ENCODE measurements at places on chromosomes 7 and 10.

GRCh38 chr10:53664282-53665019, 891.9 kb upstream of the MBL2 start:
- no peak for DNase-seq

GRCh38 chr10:74177140-74177677, 26.2 kb downstream of the ADK start:
- DNase-seq, result no peak

DNA sequence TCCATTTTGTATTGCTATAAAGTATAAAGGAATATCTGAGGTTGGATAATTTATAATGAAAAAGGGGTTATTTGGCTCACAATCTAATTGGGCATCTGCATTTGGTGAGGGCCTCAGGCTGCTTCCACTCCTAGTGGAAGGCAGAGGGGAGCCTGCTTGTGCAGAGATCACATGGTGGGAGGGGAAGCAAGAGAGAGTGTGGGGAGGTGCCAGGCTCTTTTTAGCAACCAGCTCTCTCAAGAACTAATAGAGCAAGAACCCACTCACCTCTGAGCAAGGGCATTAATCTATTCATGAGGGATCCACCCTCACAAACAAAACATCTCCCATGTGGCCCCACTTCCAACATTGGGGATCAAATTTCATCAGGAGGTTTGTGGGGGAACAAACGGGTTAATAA, 64.6 kb downstream of the OGDH start:
- DNase-seq, result no peak

DNA sequence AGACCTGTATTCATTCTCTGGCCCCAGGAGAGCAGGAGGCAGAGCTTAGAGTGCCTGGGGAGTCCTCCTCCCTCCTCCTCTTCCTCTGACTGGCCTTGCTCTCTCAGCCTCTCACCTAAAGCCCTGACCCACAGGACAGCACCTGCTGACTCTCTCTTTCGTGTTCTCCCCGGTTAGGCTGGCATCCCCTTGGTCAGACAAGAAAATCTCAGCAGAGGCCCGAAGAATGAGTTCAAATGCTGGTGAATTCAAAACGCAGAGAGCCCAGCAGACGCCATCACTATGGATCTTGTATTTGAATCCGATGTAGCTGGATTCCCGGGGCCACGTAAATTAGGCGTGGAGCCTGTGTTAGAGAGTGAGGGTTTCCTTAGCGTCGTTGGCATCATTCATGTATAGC, 255.3 kb downstream of the KLF6 start:
- no peak for DNase-seq

GRCh38 chr7:155340071-155340531, 42.4 kb downstream of the INSIG1 start:
- DNase-seq, result no peak

GRCh38 chr7:28102797-28103196, 77.8 kb downstream of the JAZF1 start:
- DNase-seq, result no peak

DNA sequence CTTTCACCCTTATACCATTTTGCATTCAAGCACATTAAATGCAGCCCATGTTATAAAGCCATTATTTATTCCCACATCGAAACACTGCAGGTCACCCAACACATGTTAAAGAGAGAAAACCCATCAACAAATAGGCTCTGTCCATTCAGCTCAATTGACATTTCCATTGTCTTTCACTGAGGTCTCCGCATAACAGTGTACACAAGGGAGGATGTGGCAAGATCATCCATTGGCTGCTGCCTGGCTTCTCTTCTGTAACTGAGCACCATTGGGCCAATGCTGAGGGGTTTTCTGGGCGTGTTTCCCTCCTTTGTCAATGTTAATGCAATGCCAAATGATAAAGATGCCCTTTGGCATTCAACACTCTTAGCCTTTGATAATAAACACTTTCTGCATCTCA, 278.1 kb upstream of the SP4 start:
- no peak for DNase-seq

- no peak for DNase-seq
These were observed 311.9 kb upstream of the POT1 start for GRCh38 chr7:125241548-125241947.

DNA sequence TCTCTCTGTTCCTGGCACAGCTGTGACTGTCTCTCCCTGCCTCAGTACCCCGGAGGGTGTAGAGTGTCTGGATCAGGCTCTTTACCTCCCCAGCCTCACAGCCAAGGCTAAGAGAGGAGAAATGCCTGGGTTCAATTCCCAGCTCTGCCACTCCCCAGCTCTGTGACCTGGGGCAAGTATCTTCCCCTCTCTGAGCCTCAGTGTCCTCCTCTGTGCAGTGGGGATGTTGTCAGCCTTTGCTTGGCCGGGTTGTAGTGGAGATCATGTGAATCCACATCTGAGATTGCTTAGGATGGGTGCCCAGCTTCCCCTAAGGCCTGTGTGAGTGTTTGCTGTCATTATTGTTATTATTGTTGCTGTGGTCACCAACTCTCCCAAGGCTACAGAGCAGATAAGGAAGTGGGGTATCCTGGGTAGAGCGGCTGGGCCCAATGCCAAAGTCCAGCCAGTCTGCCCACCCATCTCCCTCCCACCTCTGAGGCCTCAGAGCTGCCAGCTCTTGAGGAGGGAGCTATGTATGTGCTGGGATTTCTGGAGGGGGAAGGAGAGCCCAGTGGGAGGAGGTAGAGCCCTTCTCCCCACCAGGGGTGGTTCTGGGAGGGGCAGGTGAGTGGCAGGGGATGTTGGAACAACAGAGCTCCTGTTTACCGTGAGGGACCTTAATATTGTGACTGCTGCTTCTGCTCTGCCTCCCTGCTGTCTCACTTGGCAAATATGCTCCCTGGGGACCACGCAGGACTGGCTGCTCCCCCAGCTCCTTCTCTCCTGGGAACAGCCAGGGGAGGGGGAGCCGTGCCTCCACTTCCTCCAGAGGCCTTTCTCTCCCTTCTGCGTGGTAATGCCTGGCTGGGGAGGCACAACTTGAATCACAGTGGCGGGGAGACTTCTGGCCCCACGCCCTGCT, 170.5 kb downstream of the RPS24 start:
- DNase-seq, result no peak

GRCh38 chr10:22821501-22821900, 106.4 kb upstream of the ARMC3 start:
- DNase-seq, result no peak

GRCh38 chr7:112624416-112624815, 143.6 kb downstream of the LSMEM1 start:
- DNase-seq, result no peak

DNA sequence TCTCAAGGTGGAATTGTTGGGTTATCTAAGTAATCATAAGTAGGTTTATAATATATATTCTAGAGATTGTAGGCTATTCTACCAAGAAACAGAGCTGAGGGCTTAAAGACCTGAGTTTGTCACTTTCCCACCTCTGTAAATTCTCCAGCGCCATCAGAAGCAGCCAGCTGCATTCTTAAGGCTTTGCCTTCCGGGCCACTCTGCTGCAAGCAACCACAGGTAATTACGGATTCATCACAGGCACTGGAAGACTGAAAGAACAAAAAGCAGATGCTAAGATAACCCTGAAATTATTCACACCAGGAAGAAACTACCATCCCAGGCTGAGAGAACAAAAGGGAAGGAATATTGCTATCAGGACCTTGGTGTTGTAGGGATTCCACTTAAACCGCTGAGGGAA, 137.8 kb upstream of the JCAD start:
- no peak for DNase-seq

GRCh38 chr7:55189878-55190436, 171.1 kb downstream of the EGFR start:
- no peak for DNase-seq

GRCh38 chr7:40382145-40382544, 247.3 kb downstream of the SUGCT start:
- no peak for DNase-seq

Data from kidney epithelial cell (primary cell).